Common myeloid progenitor, CD34-positive (primary cell): ENCODE measurements at places on chromosomes 7 and 10.
A peak's percentile ranks its signal among the peaks of the same experiment; 100 is the strongest.

- DNase-seq, result no peak
Observed at GRCh38 chr10:69633673-69634635, 3.9 kb downstream of the FAM241B start.

DNA sequence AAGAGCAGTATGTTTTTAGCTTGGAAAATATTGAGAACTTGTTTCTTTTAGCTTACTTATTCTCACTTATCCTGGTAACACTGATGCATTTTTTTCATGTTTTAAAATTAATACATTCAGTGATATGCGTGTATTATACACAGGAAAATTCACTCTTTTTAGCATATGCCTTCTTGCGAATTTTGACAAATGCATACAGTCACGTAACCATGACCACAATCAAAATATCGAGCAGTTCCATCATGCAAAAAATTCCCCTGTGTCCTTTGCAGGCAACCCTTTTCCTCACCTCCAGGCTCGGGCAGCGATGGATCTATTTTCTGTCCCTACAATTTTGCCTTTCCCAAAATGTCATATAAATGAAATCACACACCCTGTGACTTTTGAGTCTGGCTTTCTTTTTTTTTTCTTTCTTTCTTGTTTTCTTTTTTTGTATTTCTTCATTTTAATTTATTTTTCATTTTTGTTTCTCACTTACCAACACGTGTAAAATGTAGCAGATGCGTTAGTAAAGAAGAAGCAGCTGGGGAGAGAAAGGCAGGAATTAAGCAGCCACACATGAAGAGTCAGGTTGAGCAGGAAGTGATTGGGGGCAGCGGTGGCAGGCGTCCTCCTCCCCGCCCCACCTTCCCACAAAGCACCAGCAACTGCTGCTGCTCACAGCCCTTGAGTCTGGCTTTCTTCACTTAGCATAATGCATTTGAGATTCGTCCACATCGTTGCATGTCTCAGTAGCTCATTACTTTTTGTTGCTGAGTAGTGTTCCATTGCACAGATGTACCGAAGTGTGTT, 29.9 kb downstream of the ADRB1 start:
- DNase-seq, result peak; percentile 88

DNA sequence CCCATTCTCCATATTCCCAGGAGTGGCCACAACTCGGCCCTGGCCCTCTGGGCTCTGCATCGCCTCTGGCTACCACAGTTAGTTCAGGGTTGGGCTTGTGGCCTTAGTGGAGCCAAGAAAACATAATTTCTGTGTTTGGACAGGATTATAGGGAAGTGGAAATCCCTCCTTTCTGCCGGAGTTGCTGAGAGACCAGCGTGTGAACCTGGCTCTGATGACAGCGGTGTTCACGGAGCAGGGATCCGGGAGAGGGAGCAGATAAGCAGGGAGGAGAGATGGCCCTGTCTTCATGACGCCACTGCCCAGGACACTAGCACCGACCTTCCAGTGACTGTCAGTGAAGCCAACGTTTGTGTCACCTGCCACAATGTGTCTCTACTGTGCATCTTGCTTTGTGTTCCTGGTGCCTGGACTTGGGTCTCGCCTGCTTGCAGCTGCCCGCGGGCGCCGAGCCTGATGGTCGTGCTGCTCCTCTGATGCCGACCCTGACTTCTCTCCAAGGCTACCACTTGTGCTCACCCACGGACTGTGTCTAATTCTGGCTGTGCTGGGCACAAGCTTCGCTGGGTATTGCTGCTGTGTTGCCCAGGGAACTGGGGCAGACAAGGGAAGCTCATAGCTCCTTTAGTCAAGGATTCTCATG, 67.0 kb upstream of the VIPR2 start:
- no peak for DNase-seq

DNA sequence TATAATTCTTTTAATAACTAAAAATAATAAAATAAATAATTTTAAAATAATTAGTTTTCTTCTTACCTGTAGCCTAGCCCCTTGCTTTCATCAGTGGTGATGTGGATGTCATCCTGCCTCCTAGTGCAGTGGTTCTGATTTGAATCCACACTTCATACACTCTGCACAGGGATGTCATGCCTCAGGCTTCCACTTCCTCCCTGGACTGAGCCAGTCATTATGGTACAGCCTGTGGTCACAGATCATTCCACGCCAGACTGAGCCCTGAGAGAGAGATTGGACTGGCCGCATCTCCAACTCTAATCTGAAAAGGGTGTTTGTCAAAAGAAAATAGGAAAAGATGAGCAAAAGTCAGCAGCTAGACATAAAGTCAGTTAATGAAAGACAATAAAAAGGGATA, 436.2 kb upstream of the IGFBP3 start:
- no peak for DNase-seq

- no peak for DNase-seq
Observed at GRCh38 chr10:77478962-77479359, 158.6 kb downstream of the KCNMA1 start.

GRCh38 chr7:132988117-132988516, 93.8 kb downstream of the CHCHD3 start:
- DNase-seq, result no peak

DNA sequence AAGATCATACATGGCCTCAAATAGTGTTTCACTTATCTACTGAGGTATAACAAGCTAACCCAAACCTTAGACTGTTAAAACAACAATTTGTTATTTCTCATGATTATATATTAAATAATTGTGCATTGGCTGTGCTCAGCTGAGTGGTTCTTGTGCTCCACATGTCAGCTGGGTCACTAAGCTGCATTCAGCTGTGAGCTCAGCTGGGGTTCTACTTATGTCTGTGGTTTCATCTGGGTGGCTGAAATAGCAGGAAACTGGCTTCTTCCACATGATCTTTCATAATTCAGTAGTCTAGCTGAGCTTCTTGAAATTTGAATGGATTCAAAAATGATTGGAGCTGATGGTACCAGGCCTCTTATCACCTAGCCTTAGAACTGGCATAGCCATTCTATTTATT, 181.8 kb upstream of the CSTF2T start:
- no peak for DNase-seq

DNA sequence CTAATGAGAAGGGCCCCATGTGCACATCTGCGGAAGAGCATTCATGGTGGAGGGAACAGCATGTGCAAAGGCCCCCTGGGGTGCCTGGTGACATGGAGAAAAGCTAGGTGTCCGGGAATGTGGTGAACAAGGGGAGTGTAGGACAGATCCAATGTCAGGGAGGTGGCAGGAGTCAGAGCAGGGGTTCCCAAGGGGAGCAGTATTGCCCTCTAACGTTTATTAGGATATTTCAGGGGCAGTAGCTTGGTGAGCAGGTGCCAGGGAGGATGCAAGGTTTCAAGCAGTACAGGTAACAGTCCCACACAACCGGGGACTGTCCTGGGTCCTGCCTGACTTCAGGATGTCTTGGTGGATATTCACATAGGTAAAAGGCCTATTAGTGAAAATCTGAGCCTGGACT, 209.6 kb downstream of the EMX2 start:
- DNase-seq, result no peak

DNA sequence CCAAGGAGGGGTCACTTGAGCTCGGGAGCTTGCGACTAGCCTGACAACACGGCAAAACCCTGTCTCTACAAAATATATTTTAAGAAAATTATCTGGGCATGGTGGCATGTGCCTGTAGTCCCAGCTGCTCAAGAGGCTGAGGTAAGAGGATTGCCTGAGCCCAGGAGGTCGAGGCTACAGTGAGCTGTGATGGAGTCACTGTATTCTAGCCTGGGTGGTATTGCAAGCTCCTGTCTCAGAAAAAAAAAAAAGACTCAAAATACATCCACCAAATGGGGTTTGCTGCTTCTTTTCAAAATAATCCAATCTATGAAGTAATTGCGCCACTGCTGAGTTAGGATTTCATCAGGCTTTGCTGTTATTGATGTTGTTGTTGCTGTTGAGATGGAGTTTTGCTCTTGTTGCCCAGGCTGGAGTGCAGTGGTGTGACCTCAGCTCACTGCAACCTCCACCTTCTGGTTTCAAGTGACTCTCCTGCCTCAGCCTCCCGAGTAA, 11.1 kb upstream of the VIM start:
- no peak for DNase-seq

DNA sequence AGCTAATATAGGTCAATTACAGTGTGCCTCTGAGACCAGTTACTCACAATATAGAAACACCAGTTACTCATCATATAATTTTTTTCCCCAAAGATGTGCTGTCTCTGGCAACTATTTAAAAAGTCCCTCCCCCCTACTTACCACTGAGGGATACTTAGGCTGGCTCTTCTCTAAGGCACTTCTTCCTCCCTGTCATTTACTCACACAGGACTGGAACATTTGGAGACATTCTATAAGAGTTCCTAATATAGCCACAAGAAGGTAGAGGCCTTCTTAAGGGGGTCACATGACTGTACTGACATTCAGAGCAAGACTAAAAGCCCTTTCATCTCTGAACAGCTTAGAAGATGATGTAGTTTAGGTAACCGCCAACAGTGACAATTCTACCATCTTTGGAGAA, 44.4 kb upstream of the SLIT1 start:
- no peak for DNase-seq

DNA sequence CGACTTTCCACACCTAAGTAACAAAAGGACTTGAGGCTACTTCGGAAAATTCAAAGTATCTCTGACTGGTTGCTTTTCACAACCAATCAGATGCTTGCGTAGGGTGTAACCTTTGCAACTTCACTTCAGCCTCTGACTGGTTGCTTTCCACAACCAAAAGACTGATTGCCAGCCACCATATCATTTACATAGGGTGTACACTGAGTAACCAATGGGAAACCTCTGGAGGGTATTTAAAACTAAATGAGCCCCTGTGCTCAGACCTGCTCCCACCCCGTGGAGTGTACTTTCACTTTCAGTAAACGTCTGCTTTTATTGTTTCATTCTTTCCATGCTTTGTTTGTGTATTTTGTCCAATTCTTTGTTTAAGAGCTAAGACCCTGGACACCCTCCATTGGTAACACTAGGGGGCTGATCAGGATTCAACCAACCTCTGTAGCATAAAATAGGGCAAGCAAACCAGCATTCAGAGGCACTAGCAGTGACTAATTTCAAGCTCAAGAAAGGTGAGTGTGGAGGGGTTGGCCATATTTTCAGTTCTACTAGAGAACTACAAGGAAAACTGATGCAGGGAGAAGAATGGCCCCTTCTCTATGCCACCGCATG, 390.8 kb downstream of the POM121L12 start:
- no peak for DNase-seq

DNA sequence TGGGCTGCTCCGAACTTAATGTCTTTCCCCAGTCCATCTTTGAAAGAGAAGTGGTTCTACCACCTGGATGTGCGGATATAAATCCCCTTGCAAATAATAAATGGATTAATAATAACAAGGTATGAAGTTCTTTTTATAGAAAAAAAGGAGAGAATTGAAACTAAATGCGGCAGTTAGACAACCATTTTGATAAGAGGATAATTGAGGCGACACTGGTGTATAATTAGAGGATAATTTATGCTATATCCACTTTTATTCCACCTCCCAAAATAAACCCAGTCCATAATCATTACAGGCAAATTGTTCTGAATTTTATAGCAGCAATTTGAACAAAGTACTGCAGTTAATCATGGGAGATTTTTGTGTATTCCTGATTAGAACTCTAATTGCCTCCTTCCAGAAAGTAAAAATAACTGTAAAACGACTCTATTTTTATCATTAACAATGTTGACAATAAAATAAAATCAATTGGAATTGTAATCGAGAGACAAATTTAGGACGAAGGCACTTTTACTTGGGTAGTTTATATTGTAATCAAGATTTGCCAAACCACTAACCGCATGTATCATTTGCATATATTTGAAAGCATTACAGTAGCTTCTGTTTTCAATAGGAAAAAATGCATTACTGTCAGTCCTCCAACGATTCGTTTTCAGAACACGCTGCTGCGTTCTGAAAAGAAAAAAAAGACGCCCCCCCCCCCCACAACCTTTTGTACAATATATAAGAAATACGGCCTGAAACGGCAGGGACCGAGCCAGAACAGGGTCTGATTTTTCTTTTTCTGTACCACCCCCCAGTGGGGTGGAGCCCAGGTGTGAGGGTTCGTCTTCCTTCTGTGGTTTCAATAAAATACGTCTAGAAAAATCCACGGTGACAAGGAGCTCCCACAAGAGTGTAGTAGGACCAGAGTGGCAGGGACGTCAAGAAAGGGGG, 838 bp upstream of the DLX6 start:
- no peak for DNase-seq

DNA sequence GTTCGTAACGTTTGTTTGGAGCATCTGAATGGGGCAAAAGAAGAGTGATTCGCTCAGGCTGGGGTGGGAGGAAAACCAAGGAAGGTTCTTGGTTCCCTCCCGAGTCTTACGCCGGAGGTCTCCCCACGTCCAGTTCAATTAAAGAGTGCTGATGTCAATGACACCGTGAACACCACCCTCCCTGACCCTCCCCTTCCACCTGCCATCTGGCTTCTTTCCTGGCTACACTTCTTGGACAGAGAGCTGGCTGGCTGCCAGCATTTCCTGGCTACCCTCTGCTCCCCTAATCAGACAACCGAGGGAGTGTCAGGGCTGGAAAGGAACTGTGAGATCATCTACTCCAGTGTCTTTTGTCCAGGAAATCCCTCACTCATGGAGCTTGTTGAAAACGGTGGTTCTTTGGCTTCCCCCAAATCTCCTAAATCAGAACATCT, 24.1 kb upstream of the FFAR4 start:
- no peak for DNase-seq

DNA sequence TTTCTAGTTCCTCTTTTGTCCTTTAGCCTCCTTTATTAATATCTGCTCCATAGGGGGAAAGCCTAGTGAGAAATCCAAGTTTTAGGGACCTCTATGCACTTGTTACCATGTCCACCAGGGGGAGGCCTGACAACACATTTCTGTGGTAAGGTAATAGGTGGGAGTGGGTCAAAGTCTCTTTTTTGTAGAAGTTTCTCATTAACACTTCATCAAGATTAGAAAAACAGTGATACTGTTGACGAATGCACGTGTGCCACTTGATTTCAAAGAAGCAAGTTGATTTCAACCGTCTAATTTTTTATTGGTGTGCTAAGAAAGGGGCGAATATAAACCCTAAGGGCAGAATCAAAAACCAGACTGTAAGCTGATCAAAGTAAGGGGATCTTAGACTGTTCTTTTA, 30.6 kb downstream of the CISD1 start:
- peak; percentile 92 for DNase-seq

DNA sequence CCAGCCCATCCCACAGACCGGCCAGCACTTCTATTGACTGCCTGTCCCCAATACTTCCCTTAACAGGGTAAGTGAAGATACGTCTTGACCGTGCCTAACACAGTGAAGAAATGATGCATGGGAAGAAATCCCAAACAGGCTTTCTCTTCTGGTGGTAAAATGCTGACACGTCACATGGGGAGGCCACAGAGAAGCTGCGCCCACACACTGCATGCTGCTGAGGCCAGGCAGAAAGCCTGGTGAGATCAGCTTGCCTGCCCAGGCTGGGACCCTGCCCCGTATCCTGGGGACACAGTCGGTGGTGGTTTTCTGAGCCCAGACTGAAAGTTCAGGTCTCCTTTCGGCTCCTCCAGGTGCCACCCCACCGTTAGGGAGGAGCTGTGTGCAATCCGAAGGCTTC, 356.3 kb upstream of the MGMT start:
- DNase-seq, result no peak

DNA sequence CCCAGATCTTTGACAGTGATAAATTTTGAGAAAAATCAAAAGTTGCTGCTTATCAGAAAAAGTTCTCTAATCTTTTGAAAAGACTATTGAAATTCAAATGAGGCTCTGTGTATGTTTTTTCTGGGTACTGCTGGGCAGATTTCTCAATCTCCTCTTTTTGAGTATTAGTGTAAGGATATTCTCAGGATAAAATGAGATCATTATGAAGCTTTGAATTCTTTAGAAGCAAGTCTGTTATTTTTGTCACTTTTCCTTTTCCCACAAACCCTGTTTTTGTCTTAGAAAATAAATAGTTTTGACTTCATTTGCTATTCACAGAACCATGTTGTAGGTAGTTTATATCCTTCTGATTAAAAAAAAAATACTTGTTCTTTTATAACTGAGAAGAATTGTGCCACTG, 7.9 kb downstream of the STAM start:
- no peak for DNase-seq
